ENCODE measurements at places on chromosomes 3 and 15.

DNA sequence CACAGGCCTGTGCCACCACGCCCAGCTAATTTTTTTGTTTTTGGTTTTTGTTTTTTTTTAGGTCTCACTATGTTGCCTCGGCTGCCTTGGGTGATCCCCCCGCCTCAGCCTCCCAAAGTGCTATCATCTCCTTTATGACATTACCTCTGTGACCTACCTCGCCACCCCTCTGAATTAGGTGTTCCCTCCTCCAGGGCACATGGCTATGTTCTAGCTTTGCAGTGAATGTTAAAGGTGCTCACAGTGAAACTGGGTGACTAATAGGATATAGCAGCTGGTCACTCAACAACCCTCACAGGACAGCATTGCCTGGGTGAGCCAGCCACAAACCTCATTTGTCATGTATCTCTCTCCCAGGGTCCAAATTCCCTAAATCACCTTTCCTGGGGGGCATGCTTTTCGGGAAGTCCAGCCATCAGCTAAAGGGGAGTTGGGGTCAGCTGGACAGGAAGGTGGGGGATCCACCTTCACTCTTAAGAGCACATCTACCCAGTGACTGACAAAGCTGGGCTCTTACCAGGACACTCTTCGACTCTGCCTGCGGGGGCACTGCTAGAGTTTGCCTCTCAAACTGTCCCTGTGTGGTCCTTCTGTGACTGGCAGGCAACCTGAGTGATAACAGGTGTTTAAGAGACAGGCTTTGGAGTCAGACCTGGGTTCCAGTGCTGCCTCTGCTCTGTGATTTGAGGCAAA lies 1.6 kb upstream of the TTLL3 start:
- DNase-seq: no peak

DNA sequence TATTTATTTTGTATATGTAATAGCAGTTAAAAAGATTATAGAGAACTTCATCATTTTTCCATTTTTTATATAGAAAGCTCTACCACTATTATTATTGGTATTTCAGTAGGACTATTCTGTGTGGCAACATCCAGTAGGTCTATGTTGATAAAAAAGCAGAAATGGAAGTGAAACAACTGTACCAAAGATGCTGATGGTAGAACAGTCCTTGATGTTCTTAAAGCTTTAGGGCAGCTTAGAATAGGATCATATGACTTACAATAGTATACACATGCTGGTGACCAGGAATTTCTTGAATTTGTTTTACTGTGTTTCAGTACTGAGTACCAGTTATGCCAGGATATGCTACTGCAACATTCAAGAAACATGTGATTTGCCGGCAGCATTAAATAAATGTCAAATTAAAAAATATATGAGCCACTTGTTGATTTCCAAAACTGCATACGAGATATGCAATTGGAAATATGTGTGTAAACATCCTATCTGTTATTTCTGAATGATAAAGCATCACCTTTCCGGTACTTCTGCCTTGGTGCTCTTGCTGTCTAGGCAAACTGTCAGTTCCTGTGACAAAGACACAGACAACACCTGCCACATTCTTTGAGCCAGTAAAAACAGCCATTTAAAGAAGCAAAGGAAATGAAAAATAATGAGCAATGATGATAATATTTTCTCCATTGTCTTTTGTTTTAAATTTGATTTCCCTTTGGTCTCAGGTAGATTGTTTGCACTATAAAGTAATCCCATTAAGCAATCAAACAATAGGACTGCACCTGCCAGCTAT lies 649.2 kb downstream of the ZPLD1 start:
- no peak for DNase-seq

GRCh38 chr3:89859757-89860156 lies 752.3 kb downstream of the EPHA3 start:
- DNase-seq: no peak

DNA sequence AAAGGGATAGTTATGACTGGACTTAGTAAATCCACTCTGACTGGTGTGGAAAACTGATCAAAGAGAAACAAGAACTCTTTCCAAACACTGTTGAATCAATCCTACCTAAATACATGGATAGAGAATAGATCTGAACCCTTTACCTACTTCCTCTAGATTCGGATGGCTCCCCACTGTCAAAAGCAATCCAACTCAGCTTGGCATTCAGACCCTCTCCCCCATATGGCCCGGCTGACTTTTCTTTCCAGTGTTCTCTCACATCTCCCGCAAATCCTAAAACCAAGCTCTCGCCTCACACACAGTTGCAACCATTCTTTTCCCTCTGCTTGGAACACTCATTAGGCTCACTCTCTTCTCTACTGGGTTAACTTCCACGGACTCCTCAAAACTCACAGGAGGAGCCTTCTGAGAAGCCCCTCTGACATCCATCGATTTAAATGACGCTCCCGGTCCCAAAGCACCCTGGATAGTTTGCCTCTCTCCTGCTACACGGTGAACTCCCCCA lies 639 bp downstream of the SPICE1 start:
- no peak for DNase-seq

- DNase-seq: no peak
Observed at GRCh38 chr3:147373301-147373700, 33.0 kb downstream of the ZIC4 start.

GRCh38 chr3:62670351-62670750 lies 204.9 kb downstream of the CADPS start:
- DNase-seq: no peak

- DNase-seq: no peak
Observed at GRCh38 chr15:82647835-82648256, 683 bp upstream of the CPEB1 start.

DNA sequence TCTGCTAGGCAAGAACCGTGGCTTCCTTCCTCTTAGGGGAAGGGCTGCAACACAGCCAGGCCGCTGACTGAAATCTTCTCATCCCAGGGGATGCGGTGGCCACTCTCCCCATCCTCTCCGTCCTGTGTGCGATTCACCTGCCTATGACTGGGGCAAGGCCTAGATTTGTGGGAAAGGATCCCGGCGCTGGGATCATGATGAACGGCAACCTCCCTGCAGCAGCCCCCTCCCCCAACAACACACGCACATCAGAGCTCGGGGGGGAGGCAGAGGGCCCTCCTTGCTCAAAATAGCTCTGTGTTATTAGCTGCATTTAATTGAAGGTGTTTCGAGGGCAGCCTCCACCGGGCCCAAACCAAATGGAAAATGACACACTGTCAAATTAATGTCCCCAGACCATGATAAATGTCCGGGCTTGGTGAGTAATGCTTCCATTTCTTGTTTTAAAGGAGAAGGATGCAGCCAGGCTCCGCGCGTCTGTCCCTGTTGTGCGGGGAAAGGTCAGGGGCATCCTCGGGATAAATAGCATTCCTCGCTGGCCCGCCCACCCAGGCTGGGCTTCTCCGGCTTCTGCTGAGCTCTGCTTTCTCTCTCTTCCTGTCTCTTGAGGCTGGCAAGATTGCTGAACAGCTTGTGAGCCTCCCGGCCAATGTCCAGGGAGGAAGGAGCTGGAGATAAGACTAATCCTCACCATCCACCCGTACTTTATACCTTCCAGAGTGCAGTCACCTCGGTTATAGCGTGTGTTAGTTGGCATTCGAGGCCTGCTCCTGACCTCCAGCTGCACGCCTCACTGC lies 56.4 kb upstream of the TLE3 start:
- DNase-seq: no peak

GRCh38 chr3:32989171-32989570 lies 37.7 kb downstream of the CCR4 start:
- no peak for DNase-seq

DNA sequence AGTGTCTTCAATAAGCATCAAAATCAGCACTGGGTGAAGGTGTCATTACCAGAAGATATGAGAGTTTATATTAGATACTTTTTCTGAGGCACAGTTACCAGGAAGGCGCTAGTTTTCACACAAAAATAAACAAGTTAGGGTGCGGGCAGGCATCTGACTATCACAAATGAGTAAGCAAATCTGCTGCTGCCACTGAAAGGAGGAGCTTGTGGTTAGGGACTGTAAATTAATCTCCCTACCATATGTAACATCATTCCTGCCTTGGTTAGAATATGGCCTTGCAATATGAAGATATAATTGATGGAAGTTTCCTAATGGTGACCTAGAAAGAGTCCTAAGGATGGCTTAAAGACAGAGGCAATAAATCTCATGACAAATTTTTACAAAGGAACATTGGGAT lies 19.5 kb upstream of the EID1 start:
- no peak for DNase-seq

GRCh38 chr3:47120138-47120537 lies 43.8 kb downstream of the SETD2 start:
- DNase-seq: no peak

GRCh38 chr3:181700168-181701087 lies 11.3 kb upstream of the SOX2 start:
- no peak for DNase-seq

GRCh38 chr3:168865022-168865551 lies 769.4 kb upstream of the GOLIM4 start:
- DNase-seq: no peak

DNA sequence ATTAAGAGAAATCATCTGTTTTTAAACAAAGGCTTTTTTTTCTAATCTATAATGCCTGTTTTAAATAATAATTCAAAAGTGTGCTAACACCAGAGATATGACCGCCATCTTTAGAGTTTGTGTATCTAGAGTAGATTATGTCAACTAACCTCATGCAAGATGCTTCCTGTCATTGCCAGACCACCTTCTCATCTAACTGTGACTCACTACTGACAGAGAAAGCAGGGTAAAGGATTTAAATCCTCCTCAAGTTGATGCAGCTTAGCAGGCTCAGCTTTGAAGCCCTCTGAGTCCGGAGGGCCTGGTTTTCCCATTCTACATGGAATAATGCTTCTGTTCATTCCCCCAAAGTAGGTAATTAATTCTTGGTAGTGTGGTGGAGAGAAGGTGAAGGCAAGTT lies 108.5 kb downstream of the ECT2 start:
- DNase-seq: no peak

DNA sequence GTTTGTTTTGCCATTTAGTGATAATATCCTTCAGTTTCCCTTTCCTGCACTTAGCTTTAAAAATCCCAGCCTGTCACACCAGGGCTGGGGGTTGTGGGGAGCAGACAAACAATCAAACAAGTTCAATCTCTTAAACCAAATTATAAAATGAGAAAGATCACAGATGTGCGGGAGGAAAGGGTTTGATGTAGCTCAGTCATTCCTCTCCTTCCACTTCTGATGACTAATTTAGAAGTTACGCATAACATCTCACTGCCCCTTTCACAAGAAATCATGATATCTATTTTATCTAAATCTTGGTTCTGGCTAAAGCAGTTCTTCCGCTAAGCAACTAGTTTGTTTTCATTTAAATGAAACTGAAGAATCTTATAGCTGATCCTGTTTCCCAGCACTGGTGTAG lies 34.1 kb upstream of the ATG7 start:
- DNase-seq: no peak

DNA sequence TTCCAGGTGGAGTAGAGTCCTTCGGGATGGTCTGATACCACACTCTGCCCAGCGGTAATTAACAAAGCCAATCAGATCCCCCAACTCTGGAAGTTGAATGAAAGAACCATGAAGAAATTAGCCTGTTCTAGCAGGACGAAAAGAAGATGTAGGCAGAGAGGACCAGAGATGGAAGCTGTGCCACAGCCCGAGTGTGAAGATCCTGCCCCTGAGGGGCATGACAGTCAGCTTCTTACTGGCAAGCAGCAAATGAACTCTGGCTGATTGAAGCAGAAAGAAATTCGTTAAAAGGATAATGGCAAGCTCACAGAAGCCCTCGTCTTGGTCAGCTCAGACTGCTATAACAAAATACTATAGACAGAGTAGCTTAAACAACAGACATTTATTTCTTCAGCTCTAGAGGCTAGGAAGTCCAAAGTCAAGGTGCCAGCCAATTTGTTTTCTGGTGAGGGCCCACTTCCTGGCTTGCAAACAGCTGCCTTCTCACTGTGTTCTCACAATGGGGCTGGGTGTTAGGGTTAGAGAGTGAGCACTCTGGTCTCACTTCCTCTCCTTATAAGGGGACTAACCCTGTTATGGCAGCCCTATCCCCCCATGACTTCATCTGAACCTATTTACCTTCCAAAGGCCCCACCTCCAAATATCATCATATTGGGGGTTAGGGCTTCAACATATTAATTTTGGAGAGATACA lies 307.1 kb downstream of the VPS13C start:
- no peak for DNase-seq

DNA sequence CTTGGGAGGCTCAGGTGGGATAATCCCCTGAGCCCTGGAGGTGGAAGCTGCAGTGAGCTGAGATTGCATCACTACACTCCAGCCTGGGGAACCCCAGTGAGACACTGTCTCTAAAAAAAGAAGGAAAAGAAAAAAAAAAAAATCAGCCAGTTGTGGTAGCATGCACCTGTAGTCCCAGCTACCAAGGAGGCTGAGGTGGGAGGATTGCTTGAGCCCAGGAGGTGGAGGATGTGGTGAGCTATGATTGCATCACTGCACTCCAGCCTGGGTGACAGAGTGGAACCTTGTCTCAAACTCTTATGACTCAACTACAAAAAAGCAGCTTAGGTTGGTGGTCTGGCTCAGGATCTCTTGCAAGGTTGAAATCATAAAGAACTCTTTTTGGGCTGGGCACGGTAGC lies 19.3 kb upstream of the GPX1 start:
- DNase-seq: no peak

GRCh38 chr3:169583269-169583668 lies 80.2 kb downstream of the MECOM start:
- DNase-seq: no peak

GRCh38 chr15:52649686-52650085 lies 29.5 kb downstream of the ATOSA start:
- DNase-seq: no peak

DNA sequence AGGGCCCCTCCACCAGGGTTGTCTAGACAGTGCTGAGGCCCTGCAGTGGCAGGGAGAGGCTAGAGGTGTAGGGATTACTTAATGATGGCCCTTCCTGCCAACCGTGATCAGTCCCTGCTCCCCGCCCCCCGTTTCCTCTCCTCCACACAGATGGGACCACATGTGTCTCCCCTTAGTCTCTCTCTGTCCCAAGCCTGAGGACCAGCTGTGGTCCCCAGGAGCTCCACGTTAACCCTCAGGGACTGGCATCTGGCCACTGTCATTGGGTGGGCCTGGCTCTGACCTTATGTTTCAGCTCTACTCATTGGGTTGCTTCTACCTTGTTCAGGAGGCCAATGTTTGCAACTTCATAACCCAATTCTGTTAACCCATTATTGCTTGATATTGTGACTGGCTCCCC lies 6.0 kb upstream of the ALPK3 start:
- DNase-seq: no peak

DNA sequence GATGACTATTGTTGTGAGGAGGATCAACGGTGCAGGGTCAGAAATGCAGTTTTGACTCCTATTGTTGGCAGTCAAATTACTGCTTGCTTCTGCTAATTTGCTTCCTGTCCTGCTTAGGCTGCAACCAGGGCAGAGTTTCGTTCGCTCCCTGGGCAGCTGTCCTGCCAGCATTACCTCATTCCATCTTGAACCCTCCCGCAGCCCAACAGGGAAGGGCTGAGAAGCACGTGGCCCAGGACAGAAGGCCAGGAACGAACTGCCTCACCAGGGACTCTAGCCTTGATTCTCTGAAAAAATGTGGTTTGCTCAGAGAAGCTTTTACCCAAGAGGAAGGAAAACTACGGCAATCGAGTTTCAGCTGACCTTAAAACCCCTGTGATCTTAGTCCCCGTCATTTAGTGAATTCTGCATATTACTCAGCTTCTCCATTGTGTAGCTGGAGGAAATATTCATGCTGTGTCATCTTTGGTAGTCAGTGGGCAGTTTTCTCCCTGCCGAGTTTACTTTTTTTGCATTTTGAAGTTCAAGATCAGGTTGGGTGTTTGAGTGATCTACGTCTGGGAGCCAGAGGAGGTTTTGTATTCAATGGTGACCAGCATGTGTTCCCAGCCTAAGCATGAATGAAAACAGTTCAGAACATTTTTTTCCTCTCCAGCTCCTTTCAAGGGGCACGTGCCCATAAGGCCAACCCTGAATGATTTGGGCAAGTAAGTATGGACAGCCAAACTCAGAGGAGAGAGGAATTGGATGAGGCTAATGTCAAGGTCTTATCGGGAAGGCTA lies 23.0 kb downstream of the TLNRD1 start:
- peak; percentile 27 for DNase-seq

Measured in left colon (tissue), 2 donors.